ENCODE measurements at places on chromosomes 5 and 9.

- no peak for DNase-seq
Measured at GRCh38 chr5:61347080-61347479, 15.0 kb downstream of the ZSWIM6 start.

DNA sequence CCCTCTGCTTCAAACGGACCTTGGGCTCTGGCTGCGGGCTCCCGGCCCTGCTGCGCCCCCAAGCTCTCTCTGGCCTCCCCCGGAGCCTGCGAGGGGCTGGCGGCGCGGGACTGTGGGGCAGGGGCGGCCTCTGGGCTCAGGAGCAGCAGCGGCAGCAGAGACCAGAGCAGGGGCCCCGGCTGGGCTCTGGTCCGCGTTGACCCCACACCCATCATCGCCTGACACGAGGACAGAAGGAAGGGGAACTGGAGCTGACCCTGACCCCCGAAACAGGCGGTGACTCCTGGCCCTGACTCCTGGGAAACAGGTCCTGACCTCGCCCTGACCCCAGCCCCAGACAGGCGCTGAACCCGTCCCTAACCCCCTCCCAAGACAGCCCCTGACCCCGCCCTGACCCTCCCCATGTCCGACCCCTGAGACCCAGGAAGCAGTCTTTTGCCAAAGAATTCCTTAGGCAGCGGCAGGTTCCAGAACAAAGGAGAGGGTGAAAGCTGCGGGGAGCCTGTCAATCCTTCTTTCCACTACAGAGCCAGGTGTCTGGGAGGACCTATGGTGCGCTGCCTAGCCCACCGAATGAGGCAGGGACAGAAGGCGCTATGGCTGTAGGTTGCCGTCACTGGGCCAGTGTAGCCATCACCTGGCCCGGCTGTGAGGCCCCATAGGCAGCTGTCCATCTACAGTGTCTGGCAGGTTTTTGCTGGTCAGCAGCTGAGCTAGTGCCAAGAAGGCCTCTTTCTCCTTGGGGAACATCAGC is 74.7 kb upstream of the SPTLC1 start:
- DNase-seq = no peak

- DNase-seq = no peak
Measured at GRCh38 chr9:76594764-76595424, 135.9 kb downstream of the GCNT1 start.

DNA sequence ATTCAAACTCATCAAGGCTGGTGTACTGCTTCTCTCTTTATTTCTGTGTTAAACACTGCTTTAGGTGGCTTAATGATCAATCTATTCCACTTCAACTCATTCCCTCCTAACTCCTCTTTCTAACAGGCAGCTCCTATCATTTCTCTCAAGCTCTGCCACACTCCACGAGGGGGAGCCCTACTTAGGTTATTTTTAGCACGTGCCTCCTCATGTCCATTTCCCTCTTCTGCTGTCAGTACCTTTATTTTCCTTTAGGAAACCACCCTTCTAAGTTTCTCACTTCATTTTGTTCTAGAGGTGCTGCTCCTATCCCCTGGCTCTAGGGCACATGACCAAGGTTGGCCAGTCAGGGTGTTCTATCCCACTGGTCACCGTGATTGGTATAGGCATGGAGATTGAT is 6.7 kb upstream of the BRINP1 start:
- DNase-seq = peak; percentile 37

GRCh38 chr9:88049677-88050307 is 75.5 kb upstream of the CDK20 start:
- DNase-seq = peak; percentile 62

DNA sequence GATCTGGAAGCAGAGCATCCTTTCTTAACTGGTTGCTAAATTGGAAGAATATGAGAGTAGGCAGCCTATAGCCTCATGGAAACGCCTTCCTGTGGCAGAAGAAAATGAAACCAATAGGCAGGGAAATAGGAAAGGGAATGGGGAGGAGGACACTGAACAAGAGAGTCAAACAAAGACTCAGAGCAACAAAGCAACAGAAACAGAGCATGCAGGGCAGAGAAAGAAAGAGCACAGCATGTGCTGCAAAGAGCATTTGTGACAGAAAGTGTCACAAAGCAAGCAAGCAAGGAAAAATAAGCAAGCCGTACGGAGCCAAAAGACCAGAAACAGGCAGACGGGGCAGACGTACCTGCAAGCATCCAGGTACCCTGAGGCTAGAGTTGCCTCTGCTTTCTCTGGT is 123.1 kb downstream of the RAPGEF6 start:
- peak; percentile 16 for DNase-seq

DNA sequence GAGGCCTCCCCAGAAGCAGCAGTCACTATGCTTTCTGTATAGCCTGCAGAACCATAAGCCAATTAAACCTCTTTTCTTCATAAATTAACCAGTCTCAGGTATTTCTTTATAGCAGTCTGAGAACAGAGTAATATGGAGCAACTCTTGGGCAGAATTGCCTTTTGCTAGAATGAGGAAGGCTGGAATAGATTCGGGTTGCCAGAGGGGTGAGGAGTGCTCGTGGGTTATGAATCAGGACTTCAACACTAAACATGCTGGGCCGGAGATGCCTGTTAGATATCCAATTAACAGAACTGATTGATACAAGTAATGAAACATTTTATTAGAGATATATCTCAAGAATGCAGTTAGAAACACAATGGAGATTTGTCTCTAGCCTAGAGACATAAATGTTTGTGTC is 140.9 kb upstream of the MAP3K1 start:
- DNase-seq = no peak

All from trophoblast cell (in vitro differentiated cells and primary cell).